NCI-H1105 (cell line): ENCODE measurements at places on chromosomes 11 and 22.

- DNase-seq = no peak
Measured at GRCh38 chr11:69881467-69882269, 62.5 kb upstream of the FGF3 start.

GRCh38 chr11:61594907-61595257 is 14.0 kb upstream of the SYT7 start:
- DNase-seq = no peak

DNA sequence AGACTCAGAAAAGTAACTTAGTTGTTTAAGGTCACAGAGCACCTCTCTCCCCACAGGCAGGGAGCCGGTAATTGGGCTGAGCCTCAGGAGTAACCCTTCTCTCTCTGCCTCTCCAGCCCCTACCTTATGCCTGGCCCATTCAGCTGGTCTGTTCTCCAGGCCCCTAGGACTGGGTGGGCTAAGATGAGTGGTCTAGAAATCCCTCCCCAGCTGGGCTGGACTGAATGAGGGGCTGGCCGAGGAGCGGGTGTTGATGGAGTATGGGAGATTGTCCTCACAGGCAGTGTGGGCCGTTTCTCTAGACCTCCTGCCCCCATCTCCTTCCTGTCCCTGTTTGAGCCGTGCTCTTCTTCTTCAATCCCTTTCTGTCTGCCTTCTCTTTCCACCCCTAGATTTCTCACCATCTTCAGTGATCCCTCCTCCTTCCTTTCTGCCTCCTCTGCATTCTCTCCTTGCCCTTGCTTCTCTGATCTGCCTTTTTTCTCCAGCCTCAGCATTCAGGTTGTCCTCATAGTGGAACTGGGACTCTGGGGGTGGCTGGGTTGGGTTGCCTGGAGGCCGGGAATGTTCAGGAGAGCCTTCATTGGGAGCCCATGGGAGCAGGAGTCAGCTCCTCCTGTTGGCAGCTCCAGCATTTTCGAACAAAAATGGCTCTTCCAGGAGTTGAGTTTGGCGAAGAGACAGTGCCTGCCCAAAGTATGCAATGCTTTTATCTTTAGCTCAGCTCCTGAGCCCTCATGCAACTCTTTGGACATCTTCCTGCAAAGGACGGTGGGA is 7.6 kb downstream of the ST3GAL4 start:
- DNase-seq = no peak

GRCh38 chr11:19242179-19242932 is 1.6 kb upstream of the E2F8 start:
- DNase-seq = no peak

DNA sequence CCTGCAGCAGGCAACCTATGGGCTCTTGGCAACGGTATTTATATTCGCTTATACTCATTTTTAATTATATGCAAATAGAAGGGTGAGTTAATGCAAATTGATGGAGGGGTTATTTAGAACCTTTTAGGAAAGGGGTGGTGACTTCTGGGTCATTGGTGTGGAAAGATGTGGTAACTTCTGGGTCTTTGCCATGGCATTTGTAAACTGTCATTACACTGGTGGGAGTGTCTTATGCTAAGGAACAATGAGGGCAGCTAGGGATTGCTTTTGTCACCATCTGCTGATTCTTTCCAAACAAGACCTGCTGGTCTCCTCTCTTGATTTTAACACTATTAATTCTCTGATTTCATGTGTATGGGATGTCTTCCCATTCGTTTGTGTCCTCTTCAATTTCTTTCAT is 11.7 kb upstream of the KAT5 start:
- no peak for DNase-seq

DNA sequence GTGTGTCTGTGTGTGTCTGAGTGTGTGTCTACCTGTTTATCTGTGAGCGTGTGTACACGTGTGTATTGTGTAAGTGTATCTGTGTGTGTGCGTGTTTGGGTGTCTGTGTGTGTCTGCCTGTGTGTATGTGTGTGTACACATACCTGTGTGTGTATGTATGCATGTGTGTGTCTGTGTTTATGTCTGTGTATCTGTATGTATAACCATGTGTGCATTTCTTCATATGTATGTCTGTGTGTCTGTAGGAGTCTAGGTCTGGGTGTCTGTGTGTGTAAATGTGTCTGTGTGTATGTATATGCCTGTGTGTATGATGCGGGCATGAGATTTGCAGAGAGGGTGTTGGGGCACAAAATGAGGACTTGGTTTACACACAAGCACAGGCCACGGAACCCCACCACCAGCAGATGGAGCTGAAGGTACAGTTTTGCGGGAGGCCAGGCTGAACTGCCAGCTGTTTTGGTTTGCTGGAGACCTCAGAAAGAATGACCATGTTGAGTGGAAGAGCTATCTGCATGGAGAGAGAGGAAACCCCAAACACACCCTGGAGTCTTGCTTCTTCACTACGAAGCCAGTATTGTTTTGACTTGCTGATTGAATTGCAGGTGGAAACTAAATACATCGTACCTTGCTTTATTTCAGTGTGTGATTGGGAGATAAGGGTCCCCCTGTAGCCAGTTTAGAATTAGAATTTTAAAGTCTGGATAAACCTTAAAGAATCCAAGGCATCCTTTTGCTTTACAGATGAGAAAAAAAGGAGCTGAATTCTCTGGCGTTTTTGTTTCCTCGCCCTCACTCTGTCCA is 497.2 kb downstream of the NTM start:
- DNase-seq = peak; percentile 80

GRCh38 chr11:1351278-1351937 is 38.3 kb upstream of the BRSK2 start:
- no peak for DNase-seq
